ENCODE measurements at places on chromosomes 5 and 9.

- DNase-seq, result no peak
Observed at GRCh38 chr5:60503771-60504170, 196.2 kb downstream of the DEPDC1B start.

DNA sequence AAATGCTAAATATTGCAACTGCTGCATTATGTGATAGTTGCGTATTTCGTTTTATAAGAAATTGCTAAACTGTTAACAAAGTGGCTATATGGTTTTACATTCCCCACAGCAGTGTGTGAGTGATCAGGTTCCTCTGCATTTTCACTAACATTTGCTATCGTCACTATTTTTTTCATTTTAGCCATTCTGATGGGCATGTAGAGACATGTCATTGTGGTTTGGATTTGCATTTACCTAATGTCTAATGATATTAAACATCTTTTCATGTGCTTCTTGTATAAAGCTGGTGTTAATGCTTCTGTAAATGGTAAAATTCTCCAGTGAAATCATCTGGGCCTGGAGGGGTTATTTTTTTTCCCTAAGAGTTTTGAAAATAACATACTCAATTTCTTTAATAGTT lies 61.6 kb downstream of the ERCC6L2 start:
- no peak for DNase-seq

DNA sequence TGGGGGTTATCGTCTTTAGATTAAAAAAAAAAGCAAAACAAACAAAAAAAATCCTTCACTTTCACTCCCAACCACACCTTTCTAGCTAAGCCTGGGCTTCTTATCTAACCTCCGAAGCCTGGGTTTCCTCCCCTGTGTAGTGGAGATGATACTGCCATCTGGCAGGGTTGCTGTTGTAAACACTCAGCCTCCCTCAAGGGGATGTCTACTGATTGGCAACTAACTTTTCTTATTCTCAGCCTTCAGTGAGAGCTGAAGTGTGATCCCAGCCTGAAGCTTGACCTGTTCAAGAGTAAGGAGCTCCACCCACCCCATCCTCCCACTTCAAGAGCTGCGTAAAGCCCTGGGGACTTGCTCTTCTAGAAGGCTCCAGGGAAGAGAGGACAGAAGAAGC lies 21.5 kb upstream of the WWC1 start:
- peak; percentile 92 for DNase-seq

DNA sequence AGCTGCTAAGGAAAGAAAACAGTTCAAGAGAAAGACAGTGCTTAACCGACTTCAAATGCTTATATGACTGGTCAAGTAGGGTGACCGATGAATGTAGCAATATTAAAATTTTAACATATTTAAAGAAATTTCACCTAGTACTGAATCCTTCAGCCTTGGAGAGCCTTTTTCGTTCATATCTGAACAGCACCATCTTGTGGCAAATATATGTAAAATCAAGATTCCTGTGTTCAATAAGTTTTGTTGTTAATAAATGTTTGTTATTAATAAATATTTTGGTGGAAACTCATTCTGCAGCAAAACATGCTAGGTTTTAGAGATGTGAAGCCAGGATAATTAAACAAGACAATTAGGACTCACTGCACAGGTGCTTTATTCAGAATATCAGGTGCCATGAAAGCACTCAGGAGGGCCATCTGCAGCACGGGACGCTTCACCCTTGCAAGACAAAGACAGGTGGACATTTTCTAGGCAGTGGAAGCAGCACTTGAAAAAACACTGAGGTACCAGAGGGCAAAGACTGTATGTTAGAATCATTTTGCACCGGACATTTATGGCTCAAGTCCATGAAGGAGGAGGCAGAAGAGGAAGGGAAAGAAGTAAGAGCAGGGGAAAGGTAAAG lies 15.6 kb downstream of the TICAM2 start:
- no peak for DNase-seq

DNA sequence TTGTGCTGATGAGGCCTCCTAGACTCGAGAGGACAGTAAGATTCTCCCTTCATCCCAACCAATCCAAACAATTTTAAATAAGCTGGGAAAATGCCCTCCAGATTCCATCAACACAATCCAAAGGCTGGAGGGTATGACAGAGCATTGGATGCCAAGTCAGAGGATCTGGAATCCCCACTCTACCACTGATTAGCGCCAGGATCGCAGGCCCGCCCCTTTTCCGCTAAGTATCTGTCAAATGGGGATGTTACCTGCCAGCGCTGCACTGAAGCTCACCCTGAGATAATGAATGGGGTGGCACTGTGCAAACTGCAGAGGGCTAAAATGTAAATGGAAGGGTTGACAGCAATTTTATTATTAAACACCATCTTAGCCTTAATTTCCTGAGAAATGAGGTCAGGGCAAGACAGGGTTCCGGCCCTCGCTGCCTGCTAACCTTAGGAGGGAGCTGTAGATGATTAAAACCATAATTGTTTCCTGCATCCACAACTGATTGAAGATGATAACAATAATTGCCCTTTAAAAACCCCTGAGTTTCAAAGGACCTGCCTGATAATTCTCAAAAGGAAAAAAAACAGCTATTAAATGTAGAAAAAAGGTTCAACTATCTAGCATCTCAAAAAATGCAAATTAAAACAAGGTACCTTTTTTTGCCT lies 31.6 kb upstream of the GABBR2 start:
- no peak for DNase-seq

- DNase-seq, result peak; percentile 27
Observed at GRCh38 chr5:67416133-67416937, 219.7 kb upstream of the CD180 start.

GRCh38 chr5:23064710-23065109 lies 211.6 kb upstream of the CDH12 start:
- peak; percentile 31 for DNase-seq

DNA sequence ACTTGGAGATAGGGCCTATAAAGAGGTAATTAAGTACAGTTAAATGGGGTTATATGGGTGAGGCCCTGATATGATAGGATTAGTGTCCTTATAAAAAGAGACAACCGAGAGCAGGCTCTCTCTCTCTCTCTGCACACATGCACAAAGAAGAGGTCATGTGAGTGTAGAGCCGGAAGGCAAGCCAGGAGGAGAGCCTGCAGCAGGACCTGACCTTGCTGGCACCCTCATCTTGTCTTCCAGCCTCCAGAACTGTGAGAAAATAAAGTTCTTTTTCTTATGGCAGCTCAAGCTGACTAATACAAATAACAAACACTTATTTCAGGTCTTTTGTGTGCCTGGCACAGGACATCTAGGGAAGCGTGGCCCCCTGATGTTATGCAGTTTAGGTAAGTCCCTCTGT lies 62.1 kb downstream of the ARHGAP26 start:
- no peak for DNase-seq

- no peak for DNase-seq
Observed at GRCh38 chr9:91428436-91428835, 4.8 kb upstream of the NFIL3 start.

DNA sequence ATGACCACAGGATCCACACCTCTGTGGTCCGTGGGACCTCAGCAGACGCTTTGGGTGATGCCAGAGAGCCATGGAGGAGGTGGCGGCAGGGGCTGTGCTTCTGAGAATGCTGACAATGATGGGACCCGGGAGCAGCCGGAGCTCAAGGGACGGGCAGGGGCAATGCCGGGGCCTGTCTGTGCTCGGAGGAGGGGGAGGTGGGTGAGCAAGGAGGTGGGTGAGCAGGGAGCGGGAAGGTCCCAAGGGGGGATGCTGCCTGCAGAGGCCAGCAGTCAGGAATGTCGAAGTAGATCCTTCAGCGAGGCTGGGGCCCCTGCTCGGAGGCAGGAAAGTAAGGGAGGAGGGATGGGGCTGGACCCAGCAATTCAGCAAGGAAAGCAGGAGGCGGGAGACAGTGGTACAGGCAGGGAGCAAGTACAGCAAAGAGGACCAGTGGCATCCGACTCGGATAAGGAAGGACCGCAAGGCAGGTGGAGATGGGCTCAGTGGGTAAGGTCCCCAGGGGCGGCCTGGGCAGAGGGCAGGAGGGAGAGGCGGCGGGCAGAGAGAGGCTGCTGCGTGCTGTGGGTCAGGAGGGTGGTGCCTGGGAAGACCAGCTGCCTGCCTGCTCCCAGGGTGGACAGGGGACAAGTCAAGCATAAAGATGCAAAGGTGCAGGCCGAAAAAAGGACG lies 49.0 kb downstream of the ADAMTS2 start:
- DNase-seq, result no peak

- DNase-seq, result peak; percentile 32
Observed at GRCh38 chr9:112917047-112917986, 26.6 kb upstream of the SLC46A2 start.

DNA sequence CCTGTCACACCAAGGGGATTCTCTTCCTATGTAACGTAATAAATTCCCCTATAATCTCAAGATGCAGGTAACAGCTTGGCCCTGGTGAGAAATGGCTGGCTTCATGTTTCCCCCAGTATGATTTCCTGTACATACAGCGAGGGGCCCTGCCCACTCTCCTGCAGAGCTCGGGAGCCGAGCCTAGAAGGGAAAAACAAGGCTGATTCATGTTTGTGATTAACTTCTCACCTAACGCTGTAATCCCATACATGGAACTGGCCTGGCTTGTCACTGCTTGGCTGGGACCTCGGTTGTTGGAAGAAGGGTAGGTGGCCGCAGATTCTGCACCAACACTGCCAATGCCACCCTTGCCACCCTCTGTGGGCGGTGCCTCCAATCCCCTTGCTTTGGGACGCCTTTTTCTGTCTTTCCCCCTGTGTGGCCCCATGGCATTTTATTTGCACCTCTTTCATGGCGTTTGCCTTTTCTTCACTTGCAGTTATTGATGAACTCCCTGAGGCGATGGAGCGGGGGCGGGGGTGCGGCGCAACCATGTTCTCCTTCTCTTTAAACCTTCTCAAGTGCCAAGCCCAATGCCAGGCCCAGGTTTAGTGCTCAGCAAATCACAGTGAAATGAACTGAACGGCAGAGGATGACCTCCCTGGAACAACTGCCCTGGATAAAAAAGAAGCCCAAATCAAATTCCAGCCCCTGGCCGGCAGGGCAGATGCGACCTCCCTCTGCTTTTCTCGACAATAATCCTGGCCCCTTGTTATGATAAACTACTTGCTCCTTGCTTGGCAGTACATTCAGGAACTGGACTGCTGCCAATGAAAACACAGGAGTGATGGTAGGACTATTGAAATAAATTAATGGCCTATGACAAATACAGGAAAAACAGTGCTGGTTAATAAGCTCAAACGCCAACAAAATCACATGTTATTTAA lies 108.1 kb downstream of the TMEM174 start:
- peak; percentile 67 for DNase-seq

GRCh38 chr5:61280761-61281427 lies 51.2 kb upstream of the ZSWIM6 start:
- peak; percentile 39 for DNase-seq

GRCh38 chr9:90457386-90458190 lies 185.0 kb downstream of the DIRAS2 start:
- no peak for DNase-seq

GRCh38 chr5:107218457-107219193 lies 452.1 kb downstream of the EFNA5 start:
- DNase-seq, result peak; percentile 97

- DNase-seq, result no peak
Observed at GRCh38 chr9:100099722-100100042, 639 bp downstream of the INVS start.

- DNase-seq, result no peak
Observed at GRCh38 chr5:173726846-173727557, 110.6 kb upstream of the BOD1 start.

- DNase-seq, result no peak
Observed at GRCh38 chr9:84807870-84808390, 138.4 kb downstream of the NTRK2 start.

GRCh38 chr9:126472198-126472947 lies 141.4 kb upstream of the LMX1B start:
- DNase-seq, result no peak

DNA sequence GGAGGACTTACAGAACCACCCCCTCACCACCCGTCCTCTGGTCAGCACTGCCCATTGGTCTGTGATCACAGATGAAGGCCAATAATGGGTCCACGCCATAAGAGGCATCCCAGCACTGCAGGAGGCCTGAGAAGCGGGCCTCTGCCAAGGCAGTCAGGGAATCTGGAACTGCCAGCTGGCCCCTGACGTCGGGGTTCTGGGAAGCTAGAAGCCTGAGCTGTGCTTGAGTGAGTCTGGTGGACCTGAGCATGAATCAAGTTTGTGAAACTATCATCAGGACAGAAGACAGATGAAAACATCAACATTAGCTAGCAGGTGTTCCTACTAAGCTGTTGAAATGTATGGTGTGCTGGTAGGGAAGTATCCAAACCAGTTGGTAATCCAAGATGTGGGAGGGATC lies 7.8 kb downstream of the ANGPTL2 start:
- DNase-seq, result no peak

GRCh38 chr9:95980262-95981125 lies 105.0 kb downstream of the ERCC6L2 start:
- no peak for DNase-seq

- peak; percentile 98 for DNase-seq
Observed at GRCh38 chr9:129139993-129140396, 28.8 kb downstream of the PTPA start.

DNA sequence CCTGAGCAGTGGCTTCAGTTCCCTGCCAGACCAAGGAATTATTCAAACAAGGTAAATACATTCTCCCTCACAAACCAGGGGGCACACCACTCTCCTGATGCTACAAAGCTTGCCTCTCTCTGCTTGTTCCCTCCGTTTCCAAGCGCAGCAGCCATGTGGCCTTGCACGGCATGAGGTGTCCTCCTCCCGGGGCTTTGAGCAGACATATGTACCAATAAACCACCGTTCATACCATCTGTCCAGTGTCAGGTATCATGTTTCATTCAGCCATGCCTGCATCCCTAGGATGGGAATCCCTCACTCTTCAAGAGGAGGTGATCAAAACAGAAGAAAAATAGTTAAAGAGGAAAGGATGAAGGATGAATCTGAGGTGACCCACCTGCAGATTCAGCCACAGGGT lies 282.7 kb downstream of the ENC1 start:
- DNase-seq, result no peak

DNA sequence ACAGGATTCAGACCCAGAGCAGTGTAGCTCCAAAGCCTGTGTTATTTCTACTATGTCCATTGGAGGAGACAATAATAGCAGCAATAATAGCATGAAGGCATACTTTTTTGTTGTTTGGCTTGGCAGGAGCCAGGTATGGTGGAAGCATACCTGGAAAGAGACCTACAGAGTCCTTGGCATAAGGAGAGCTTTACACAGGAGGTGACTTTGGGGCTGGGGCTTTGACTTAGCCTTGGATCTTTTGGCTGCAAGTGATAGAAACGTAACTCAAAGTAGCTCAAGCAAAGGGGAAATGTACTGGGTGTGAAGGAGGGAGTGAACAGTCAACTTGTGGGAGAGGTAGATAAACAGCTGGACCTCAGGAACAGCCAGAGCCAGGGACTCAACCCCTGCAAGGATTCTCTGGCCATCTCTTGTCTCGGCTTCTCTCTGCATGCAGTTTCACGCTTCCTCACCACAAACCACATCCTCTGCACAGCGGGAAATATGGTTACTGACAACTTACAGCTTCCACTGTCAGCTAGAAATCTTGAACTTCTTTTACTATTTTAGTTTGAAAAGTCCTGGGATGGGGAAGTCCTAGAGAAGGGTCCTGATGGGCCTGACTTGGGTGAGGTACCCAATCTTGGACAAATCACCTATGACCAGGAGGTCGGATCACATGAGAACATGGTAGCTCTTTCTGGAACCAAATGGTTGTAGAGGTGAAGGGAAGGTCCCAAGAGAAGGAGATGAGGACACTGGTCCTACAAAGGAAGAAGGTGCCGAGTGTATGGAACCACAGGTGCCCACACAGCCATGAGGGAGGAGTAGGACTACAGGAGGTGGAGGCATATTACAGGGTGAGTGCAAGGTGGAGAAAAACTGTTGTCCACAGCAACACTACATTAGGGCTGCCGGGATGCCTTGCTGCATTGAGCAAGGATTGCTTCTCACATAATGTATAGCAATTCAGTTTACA lies 47.0 kb upstream of the TGFBR1 start:
- DNase-seq, result peak; percentile 90
